ENCODE measurements at places on chromosomes 3 and 15.

GRCh38 chr3:43885908-43886618 is 195.3 kb downstream of the ABHD5 start:
- no peaks in the 10 kb centered on the region for H3K4me1 ChIP-seq
- no peaks in the 10 kb centered on the region for H3K27me3 ChIP-seq
- H3K27ac ChIP-seq = no peak overlapping the region
- no peak for DNase-seq

DNA sequence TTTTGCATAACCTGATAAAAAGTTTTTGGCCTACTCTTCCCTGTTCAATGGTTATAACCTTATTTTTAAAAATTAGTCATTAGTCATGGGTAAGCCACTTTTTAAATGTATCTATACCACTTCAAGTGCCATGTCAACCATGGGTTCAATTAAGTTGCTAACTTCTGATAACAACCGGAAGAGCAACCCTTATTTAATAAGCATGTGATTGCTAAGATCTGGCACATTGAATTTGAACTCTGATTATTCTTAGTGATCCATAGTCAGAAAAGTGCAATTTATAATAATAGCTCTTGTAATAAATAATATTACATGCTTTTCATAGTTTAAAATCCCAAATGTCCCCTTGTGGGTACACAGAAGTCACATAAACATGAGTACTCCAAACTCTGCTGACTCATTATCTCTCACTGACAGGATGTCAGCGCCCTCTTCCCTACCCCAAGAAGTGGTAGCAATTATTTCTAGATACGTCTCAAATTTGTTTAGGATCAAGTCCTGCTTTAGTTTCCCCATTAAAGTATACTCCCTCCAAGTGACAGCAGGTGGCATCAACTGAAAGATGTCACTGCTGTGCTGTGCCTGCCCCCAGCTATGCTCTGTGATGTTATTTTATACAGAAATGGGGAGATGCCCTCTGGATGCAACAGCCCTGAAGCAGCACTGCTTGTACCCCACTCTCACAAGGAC is 18.6 kb downstream of the SAMD7 start:
- no peak overlapping the region for H3K27ac ChIP-seq
- no peaks in the 10 kb centered on the region for H3K27me3 ChIP-seq
- DNase-seq = no peak
- no peaks in the 10 kb centered on the region for H3K36me3 ChIP-seq
- no peak overlapping the region for H3K4me3 ChIP-seq

GRCh38 chr3:102979682-102980354 is 545.0 kb downstream of the ZPLD1 start:
- no peaks in the 10 kb centered on the region for H3K4me1 ChIP-seq
- H3K27me3 ChIP-seq = no peaks in the 10 kb centered on the region
- DNase-seq = no peak

- H3K36me3 ChIP-seq = no peaks in the 10 kb centered on the region
- no peak overlapping the region for H3K27ac ChIP-seq
- no peak overlapping the region for H3K4me3 ChIP-seq
- H3K4me1 ChIP-seq = no peaks in the 10 kb centered on the region
- H3K27me3 ChIP-seq = no peaks in the 10 kb centered on the region
Measured at GRCh38 chr3:14744556-14744955, 69.6 kb downstream of the C3orf20 start.

- H3K36me3 ChIP-seq = no peaks in the 10 kb centered on the region
- no peaks in the 10 kb centered on the region for H3K27me3 ChIP-seq
- DNase-seq = no peak
Measured at GRCh38 chr15:85532689-85533088, 152.3 kb downstream of the AKAP13 start.

DNA sequence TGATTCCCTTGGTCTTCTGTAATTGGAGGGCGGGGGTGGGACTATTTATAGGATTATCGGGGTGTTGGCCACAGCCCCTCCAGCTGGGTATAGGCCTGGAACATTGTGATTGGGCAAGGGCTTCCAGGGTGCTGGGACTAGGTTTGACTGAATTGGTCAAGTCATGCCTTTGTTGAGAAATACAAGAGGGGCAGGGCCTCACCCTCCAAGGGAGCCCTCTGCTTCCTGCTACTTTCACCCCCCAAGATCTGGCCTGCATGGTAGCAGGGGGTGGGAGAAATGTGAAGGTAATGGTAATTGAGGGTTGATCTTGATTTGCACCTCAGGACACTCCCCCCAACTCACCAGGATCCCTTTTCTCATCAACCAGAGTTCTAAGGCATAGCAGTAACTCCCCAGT is 25.2 kb downstream of the TRIM71 start:
- no peak overlapping the region for H3K4me3 ChIP-seq
- DNase-seq = no peak
- no peaks in the 10 kb centered on the region for H3K36me3 ChIP-seq

Measured in effector memory CD4-positive, alpha-beta T cell (primary cell).